ENCODE measurements at places on chromosomes 3 and 15.

- no peak for DNase-seq
Observed at GRCh38 chr15:70197318-70197944, 99.7 kb upstream of the TLE3 start.

- DNase-seq = no peak
Observed at GRCh38 chr3:116647996-116648395, 61.6 kb upstream of the TUSC7 start.

GRCh38 chr3:73315706-73316105, 254.2 kb downstream of the EBLN2 start:
- no peak for DNase-seq

DNA sequence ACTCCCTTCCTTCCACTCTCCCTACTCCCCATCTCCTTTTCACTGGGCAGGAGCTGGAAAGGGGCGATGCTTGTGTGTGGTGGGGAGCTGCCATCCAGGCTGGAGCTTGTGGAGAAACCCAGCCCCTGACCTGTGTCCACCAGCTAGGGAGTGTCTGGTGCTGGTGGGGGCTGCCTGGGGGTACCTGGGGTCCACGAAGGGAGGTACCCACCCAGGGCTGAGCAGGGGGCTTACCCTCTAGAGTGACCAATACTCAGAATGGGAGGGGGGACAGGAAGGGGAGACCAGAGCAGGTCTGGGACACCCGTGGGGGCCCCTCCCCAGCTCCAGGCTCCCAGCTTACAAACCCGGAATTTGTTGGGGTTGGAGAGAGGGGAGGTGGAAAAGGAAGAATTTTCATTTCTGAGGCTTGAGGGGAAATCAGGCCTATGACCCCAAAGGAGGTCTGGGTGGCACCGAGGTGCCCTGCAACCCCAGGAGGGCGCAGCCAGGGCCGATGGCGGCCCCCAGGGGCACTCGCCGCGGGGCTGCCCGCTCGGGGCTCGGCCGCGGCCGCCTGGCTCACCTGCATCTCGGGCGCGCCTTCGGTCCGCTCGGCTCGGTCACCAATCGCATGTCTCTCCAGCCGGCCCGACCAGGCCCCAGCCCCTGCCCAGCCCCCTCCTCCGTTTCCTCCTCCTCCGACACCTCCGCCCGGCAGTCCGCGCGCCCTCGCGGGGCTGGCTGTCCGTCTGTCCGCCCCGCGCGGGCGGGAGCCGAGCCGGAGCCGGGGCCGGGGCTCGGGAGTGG, 773 bp downstream of the LINGO1 start:
- no peak for DNase-seq

GRCh38 chr3:55180936-55181535, 253.2 kb upstream of the LRTM1 start:
- no peak for DNase-seq

DNA sequence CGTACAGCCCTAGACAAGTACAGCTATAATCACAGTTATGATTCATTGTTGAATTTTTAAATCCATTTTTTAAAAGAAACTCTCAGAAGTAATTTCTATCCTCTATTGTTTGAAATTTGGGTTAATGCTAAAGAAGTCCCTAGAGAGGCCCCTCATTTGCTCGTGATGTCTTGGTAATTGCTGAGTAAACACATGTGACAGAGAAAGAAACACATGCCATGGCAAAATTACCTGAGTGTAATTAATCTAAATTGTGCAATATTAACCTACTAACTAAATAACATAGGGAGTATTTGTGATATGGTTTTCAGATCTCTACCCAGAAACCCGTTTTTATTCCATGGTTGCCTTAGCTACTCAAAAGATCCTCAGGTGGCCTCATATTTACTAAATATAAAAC, 10.8 kb downstream of the NEK10 start:
- DNase-seq = no peak

DNA sequence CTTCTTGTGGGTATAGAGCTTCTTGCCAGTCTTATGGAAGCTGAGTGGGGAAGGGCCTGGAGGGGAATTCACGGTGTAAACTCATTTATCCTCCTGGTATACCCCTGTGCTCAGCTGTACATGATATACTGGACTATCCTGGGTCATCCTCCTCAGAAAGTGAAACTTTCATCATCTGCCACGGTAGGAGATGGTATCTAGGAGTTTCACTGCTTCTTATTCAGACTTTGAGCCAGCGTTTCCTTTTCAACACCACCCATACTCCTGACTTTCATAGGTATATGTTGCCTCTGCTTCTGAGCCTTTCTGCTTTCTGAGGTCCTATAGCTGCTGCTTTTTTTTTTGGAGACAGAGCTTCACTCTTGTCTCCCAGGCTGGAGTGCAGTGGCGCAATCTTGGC, 15.6 kb downstream of the SENP5 start:
- DNase-seq = no peak

GRCh38 chr3:120730576-120731542, 11.5 kb downstream of the RABL3 start:
- DNase-seq = no peak

DNA sequence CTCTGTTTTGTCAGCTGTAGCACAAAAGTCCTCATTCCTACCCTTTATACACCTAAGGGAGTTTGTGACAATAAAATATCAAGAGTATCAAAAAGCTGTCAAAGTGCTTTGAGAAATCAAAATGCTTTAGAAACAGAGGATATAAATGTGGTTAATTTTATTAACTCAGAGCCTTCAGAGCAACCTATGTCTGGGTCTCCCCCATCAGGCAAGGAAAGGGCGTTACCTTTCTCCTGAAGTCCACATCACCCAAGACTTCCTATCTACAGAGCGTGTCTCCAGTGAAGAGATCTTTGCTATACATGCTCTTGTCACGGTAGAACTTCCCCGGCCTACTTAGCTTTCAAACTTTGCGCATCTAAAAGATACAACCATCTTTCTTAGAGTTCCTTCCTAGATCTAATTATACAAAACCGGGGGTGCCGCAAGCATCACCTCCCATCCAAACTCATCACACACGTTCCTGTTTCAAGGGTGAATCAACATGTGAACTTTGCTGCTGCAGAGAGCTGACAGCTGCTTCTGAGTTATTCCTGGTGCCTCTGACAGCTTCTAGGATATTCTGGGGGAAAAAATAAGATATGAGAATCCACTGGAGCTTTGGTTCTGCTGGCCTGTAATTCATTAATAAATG, 93.0 kb downstream of the RARB start:
- no peak for DNase-seq

DNA sequence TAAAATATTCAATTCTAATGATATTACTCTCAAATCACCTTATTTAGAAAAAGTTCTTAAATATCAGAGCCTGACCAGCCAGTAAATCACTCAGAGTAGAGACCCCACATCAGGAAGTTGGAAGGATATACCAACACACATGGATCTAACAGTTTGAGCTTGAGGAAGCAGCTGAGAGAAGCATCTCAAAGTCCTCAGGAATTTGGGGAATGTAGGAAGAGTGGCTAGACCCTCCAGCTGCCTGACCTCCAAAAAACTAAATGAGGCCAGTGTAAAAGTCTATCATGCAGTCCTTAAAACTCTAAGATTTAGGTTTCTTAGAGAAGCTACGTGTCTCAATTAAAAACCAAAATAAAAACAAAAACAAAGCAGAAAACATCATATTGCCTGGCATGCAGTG, 55.4 kb downstream of the SETD2 start:
- no peak for DNase-seq

GRCh38 chr3:196463478-196463756, 31.2 kb upstream of the UBXN7 start:
- DNase-seq = no peak

DNA sequence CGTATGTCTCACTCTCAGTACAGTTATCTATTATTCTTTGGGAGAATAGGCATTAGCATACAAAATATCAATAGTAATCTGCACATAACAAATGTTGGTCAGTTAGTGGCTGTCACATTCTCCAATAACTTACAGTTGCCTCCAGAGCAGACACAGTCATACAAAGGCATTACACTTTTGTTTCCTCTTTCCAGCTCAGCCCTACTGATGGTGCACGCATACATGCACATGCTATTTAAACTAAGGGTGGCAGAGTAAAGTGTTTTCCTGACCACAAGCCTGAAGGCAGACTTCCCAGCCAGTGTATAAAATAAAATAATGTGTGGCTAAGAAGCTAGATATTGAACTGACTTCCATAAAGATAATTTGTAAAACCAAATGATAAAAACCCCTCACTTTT, 47.6 kb downstream of the PHLDB2 start:
- DNase-seq = peak; percentile 45

- DNase-seq = no peak
Observed at GRCh38 chr3:109982201-109982600, 644.9 kb upstream of the DPPA4 start.

DNA sequence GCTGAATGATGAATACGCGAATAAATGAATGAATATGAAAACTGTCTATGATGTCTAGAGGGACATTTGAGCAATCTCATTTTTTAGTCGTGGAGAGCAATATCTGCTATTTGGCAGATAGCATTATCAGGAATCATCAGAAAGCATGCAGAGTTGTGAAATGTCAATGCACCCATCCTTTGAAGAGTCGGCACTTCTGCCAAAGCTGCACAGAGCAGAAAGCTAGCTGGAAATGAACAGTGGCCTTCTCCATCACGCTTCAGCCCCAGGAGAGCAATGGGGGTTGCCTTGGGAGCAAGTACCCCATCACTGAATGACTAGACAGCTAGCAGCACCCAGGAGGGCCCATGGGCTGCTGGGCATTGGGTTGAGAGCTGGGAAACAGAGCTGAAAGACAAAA, 69.1 kb upstream of the PROK2 start:
- DNase-seq = no peak

GRCh38 chr3:97970156-97970555, 2.1 kb downstream of the RIOX2 start:
- DNase-seq = no peak

DNA sequence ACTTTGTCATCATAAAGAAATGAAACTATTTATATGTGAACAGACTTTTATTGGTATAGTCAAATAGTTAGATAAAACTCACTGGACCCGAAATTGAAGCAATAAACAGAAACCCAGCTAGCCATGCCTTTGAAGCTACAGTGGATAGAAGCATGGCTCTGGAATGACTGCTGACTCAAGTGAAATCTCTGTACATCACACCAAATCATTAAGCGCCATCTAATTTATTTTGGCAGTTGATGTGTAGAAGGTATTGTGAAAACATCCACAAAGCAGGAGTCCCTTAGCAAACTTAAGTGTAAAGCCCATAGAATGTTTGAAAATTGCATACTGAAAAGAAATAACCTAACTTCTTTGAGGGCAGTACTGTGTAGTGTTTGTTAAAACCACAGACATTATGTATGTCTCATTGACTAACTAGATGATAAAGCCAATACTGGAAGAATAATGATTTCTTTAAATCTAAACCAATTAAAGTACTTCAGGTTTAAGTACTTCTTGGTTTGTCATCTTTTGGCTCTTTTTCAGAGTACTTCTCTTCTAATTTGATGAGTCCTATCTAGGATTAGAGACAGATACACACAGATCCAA, 42.8 kb upstream of the FBXL22 start:
- DNase-seq = peak; percentile 38

DNA sequence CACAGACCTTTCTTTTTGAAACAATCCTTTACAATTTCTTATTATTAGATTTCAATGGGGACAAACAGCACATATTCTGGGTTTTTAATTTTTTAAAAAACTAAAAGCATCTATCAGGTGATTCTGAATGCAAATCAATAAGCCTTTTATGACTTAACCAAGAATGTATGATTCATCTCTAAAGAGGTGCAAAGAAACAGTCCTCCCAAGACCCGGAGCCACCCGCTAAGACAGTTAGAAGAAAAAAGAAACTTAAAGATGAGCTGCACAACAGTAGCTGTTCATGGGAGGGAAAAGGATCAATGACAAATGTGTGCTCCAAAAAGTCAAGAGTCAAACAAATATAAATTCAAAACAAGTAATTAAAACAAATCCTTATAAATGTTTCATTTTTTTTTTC, 319.5 kb downstream of the THSD4 start:
- peak; percentile 29 for DNase-seq

- DNase-seq = no peak
Observed at GRCh38 chr3:7854266-7854665, 647.4 kb upstream of the LMCD1 start.

DNA sequence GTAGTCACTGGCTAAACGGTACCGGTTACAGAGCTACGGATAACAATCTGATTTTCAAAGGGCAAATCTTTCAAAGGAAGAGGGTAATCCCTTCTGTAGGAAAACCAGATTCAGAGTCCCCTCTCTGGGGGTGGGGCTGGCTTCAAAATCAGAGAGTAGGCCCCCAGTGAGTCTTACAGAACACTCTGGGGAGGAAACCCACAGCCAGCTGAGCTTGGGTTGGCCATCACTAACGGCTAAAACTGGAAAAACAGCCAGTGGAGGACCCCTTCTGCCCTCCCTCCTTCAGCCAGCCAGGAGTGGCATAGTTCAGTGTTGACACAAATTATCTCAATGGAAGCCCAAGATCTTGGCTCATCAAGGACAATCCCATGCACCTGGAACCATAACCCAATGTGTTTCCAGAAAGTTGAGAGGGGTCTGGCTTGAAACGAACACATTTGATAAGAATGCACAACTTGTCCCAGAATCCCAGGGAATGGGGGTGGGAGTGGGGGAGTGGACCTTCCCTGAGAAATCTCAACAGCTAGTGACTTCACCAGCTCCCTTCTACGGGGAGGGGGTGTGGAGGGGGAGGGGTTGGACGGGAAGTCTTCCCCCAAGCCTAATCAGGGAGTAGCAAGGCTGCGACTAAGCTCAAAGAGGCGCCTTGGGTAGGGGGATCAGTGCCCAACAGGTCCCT, 1.0 kb downstream of the RASL12 start:
- no peak for DNase-seq

GRCh38 chr3:7340795-7341194, 479.9 kb downstream of the GRM7 start:
- DNase-seq = no peak

- DNase-seq = no peak
Observed at GRCh38 chr15:72797834-72798233, 14.3 kb upstream of the ADPGK start.

- peak; percentile 57 for DNase-seq
Observed at GRCh38 chr3:146189519-146190173, 28.7 kb upstream of the PLOD2 start.

DNA sequence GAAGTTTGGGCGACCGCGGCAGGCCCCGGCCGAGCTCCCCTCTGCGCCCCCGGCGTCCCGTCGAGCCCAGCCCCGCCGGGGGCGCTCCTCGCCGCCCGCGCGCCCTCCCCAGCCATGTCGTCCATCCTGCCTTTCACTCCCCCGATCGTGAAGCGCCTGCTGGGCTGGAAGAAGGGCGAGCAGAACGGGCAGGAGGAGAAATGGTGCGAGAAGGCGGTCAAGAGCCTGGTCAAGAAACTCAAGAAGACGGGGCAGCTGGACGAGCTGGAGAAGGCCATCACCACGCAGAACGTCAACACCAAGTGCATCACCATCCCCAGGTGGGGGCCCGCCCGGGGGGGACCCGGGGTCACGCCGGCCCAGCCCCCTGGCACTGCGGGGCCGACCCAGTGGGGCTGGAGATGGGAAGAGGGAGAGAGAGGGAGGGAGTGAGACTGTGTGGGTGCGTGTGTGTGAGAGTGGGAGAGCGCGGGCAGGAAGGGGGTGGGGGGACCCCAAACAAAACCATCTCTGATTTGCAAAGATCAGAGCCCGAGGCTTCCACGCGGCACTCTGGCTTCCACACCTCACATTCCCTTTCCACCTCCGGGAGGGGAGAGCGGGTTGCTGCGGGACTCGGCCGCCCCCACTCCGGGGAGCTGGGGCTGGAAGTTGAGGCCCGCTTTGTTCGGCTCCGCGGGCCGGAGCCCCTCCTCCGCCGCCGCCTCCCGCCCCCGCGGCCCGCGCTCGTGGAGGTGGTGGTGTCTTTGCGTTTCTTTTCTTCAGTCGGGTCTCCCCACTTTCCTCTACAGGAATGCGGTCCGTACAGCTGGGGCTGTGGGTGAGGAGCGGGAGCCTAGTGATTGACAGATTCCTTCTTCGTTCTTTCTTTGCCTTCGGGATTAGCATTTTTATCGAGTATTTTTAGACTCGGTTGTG, 898 bp downstream of the SMAD3 start:
- no peak for DNase-seq
